ENCODE measurements at places on chromosomes 1 and 21.

- DNase-seq: no peak
These were observed 21.3 kb downstream of the IFI16 start for GRCh38 chr1:159030877-159031447.

- DNase-seq: no peak
These were observed 277.3 kb upstream of the FMN2 start for GRCh38 chr1:239814306-239814881.

GRCh38 chr1:234458352-234459017 lies 20.5 kb downstream of the TARBP1 start:
- DNase-seq: no peak

- DNase-seq: no peak
These were observed 361.5 kb upstream of the ADGRL2 start for GRCh38 chr1:81439046-81439823.

DNA sequence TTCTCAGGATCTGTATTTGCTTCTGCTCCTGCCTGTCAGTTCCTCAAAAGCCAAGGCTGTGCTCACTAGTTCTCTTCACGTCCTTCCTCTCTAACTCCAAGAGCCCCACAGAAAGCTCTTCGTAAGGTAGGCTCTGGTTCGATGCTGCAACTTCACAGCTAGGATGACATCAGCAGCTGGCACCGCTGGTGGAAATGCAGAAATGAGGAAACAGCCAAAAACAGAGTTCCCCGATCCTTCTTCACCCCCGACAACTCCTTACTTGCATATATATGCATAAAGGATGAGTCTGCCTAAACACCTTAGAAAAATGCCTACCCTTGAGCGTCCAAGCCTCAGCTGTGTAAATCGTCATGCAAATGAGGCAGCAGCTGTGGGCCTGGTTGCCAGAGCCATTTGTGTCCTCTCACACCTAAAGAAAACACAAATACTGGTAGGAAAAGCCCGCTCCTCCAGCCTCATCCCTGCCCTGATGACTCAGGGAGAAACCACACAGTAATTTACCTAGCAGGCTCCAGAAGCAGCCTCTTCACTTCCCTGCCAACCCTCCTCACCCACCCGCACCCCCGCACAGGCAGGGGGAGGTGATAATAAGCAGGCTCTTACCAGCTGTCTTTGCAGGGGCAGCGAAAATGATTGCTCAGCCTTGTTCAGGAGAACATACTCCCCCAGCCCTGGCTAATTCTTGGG lies 28.2 kb downstream of the BATF3 start:
- DNase-seq: no peak

DNA sequence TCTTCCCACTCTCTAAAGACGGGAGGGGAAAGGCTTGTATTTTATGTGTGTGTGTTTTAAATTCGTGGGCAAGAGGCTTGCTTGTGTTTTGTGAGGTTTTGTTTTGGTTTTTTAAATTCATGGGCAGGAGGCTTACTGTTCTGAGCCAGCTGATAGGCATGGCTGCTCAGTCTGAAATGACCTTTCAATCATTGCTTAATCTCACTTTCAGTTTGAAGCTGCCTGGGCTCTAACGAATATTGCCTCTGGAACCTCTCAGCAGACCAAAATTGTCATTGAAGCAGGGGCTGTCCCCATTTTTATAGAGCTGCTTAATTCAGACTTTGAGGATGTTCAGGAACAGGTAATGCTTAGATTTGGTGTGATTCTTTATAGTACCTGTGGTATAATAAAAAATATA lies 20.3 kb upstream of the TXLNA start:
- DNase-seq: no peak

GRCh38 chr21:39064325-39065012 lies 118.8 kb downstream of the PSMG1 start:
- no peak for DNase-seq

DNA sequence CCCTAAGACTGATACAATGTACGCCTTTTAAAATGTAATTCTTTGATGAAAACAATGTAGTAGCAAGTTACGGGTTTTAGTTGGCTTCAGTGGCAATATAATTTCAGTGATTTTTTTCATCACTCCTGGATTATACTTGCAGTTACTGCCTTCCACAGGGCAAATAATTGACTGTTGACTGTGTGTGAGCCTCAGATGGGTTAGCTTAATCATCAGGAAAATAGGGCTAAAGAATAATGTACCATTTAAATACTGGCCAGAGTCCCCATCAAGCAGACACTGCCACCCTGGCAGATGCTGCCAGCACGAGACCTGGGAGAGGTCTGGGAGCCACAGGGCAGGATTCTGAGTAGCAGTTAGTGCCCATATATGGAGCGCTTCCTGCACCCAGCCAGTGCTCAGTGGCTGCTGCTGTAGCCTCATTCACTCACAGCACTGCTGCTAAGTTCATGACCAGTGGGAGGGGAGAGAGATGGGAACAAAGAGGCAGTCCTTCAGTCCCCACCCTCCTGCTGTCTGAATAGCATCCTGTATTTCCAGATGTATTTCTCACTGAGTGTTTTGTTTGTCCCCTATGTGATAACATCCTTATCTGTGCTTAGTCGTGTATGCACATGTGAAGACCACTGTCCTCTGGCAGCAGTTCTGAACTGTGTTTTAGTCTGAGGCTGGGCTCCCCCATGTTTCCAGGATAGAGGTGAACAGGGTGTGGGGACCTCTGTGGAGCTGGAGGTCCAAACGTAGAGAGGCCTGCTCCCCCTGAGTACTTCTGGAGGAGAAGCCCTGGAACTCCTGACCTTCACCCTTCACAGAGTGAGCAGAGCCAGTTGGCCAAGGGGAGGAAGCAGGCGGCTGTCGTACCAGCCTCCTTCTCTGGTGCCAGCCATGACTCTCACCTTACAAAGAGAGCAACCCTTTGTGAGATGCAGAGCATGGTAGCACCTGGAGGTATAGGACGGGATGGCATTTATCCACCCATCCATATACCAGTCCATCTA lies 80.4 kb downstream of the ADARB1 start:
- no peak for DNase-seq

- DNase-seq: no peak
These were observed 542 bp downstream of the GAS5 start for GRCh38 chr1:173867141-173867752.

GRCh38 chr1:28437924-28438699 lies 67.7 kb upstream of the RCC1 start:
- no peak for DNase-seq

GRCh38 chr21:41745026-41745820 lies 21.6 kb downstream of the RIPK4 start:
- no peak for DNase-seq

GRCh38 chr1:6438047-6438525 lies 13.5 kb downstream of the ESPN start:
- peak; percentile 59 for DNase-seq

DNA sequence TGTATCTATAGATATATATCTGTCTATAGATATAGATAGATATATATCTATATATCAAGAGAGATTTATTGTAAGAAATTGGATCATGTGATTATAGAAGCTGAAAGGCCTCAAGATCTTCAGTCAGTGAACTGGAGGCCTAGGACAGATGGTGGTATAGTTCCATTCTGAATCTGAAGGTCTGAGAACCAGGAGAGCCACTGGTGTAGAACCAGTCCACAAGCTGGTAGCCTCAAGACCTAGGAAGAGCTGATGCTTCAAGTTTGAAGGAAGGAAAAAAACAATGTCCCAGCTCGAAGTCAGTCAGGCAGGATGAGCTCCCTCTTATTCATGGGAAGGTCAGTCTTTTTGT lies 213.2 kb upstream of the JUN start:
- DNase-seq: no peak

- no peak for DNase-seq
These were observed 47.2 kb downstream of the LRRC53 start for GRCh38 chr1:74465193-74465681.

DNA sequence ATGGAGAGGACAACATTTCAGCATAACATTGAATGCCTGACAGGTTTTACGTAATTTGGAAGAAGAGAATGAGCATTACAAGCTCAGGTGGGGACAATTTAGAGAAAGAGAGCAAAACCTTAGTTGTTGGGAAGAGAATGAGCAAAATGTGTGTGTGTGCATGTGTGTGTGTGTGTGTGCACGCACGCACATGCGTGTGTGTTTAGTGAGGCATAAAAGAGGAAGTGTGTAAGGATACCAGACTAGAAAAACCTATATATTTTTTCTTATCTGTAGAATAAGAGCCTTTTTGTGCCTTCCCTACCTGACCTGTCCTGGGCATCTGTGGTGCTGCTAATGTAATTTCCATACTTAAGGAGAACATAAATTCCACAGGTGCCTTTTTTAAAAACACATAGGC lies 99.0 kb upstream of the PLXNA2 start:
- no peak for DNase-seq

DNA sequence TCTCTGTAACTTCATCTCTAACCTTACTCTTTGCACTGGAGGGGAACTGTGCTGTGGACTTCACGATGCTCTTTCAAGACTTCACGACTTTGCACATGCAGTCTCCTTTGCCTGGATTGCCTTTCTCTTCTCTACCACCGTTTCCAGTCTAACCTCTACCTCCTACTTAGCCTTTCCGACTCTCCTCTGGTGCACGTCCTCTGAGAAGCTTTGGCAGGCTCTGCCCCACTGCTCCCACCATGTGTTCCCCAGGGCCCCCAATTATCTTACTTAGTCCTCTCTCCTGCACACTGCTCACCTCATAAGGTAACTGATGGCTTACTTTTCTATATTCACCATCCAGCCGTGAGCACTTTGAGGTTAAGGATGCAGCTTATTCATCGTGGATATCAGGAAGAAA lies 101.7 kb upstream of the GJB5 start:
- DNase-seq: no peak

- no peak for DNase-seq
These were observed 22.5 kb upstream of the PEF1 start for GRCh38 chr1:31667065-31667785.

DNA sequence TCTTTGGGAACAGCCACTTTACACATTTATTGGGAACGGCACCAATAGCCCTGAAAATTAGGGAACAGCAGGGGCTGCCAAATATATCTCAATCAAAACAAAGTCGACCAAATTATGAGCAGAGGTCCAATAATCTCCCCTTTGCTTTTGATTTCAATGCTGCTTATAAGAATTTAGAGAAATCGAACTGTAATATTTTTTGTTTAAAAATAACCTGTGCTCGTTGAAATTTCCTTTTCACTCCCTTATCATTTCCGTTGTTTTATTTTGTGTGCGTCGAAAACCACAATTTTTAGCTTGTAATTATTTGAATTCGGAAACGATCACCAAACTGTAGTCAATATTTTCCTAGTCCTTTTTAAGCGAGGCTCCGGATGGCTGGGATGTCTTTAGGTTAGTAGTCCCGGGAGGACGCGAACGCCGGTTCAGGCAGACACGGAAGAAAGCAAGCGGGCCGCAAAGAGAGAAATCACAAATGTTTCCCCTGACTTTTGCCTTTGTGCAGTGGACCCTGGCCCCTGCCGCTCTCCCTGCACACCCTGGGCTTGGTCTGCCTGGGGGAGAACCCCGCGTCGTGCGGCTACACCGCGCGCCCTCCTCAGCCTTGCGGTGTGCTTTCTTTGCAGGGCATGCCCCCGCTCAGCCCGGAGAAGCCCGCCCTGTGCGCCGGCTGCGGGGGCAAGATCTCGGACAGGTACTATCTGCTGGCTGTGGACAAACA lies 2.3 kb downstream of the LHX9 start:
- no peak for DNase-seq

GRCh38 chr1:78284354-78284753 lies 206.4 kb upstream of the PTGFR start:
- DNase-seq: no peak

GRCh38 chr1:159936273-159936904 lies 9.0 kb downstream of the IGSF9 start:
- peak; percentile 90 for DNase-seq

DNA sequence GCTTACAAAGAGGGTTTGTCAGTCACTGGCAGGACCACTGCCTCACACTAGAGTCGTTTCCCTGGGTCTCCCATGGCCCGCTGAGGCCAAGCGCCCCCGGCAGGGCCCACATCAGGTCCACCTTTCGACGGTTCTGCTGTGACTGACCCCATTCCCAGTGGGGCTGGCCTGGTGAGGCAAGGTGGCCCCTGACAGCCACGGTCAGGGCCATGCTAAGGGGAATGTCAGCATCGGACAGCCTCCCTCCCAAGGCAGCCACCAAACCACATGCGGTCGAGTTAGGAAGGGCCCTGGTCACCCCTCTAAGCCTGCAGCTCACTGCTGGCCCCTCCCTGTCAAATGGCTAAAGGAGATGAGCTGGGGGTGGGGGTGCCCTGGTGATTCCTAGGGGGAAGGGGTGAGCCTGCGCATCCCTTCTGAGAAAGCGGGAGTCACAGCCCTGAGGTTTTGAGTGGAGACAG lies 2.9 kb upstream of the KIF17 start:
- no peak for DNase-seq

DNA sequence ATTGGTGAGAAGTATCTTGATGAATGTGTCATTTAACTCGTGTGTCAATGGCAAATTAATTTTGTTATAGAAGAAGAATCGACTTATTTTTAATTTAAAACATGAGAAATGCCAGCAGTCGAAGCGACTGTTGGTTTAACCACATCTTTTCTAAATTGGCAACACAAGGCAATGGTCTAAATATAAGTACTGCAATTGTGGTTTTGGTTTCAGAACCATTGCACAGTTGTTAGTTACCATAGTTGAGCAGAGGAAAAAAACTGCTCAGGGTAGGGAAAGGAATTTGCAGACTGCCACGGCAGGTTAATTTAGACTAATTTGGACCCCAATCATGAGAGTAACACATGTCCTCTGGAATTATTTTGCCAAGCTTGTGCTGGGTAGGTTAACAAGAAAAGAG lies 185.6 kb upstream of the RUNX1 start:
- DNase-seq: no peak

DNA sequence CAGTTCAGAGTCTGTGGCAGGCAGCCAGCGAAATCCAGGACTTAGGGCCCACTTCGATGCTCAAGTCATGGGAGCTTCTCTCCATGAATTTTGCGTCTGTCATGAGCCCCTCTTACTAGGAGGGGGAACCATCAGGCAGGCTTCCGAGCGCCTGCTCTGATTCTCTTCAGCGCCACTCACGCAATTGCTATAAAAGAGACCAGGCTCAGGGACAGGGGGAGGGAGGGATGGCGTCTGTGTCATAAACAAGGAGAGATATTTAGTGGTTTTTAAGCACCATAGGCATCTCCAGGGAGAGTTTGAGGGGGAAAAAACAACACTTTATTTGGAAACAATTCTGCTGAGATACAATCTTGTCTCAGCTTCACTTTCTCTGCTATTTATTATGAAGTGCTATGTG lies 60.6 kb downstream of the NAV1 start:
- no peak for DNase-seq

DNA sequence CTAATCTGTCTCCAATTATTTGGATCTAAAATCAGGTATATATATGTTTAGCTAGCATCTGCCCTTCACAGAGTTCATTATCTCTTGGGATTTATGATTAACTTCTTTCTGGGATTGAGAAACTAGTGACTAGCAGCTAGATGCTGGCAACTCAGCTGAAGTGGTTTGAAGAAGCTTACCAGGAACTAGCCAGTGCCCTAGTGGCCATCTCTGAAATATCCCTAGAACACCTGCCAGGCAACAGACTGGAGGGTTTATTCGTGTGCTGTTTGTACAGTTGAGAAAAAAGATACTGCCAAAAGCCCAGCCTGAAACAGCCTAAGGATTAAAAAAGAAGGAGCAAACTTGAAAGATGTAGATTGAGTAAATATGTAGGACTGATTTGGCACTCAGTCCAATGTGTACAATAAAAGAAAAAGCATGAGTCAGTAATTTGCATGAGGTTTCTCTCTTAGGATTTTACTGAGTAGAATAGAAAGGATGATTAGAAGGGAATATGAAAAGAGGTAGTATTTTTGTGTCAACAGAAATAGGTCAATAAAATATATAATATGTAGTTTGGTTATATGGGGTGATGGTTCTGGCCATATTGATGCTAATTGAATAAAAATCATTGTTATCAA lies 1144.6 kb upstream of the ADGRL2 start:
- no peak for DNase-seq

GRCh38 chr1:108570998-108571401 lies 11.1 kb downstream of the EEIG2 start:
- no peak for DNase-seq
